ENCODE measurements at places on chromosomes 11 and 22.

DNA sequence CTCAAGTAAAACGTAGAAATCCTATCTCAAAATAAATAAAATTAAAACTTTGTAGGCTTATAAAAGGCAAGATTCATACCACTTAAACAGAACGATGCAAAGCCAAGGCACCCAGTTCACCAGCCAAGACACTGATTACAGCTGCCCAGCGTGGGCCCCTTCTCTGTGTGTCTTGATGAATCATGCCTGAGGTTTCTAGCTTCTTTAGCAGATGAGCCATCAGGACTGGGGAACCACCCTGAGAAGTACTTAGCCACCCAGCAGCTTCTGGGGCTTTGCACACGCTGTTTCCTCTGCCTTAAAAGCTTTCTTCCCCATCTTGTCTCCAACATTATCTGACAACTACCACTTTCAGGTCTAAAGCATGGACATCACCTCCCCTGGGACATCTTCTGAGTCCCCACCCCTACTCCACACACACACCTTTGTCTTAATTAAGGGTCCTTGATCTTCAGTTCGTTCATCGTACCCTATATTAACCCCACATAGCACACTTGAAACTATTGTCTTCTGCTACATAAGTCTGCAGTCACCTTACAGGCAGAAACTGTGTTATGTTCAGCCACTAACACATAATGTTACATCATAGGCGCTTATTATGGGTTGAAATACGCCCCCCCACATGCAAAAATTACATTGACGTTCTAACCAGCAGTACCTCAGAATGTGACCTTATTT is 8.7 kb upstream of the LAYN start:
- DNase-seq, result no peak

DNA sequence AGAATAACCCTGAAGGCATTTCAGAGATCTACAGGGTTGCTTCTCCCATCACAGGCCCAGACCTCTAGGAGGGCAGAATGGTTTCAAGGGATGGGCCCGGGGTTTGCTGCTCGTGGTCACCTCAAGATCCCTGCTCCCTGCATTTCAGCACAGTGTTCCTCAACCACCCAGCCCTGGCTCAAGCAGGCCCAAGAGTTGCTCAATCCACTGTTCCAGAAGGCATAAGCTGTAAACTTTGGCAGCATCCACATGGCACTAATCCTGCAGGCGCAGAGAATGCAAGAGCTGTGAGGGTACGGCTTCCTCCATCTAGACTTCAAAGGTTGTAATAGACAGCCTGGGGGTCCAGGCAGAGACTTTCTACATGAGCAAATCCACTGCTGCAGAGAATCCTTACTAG is 225.0 kb upstream of the UBASH3B start:
- no peak for DNase-seq

DNA sequence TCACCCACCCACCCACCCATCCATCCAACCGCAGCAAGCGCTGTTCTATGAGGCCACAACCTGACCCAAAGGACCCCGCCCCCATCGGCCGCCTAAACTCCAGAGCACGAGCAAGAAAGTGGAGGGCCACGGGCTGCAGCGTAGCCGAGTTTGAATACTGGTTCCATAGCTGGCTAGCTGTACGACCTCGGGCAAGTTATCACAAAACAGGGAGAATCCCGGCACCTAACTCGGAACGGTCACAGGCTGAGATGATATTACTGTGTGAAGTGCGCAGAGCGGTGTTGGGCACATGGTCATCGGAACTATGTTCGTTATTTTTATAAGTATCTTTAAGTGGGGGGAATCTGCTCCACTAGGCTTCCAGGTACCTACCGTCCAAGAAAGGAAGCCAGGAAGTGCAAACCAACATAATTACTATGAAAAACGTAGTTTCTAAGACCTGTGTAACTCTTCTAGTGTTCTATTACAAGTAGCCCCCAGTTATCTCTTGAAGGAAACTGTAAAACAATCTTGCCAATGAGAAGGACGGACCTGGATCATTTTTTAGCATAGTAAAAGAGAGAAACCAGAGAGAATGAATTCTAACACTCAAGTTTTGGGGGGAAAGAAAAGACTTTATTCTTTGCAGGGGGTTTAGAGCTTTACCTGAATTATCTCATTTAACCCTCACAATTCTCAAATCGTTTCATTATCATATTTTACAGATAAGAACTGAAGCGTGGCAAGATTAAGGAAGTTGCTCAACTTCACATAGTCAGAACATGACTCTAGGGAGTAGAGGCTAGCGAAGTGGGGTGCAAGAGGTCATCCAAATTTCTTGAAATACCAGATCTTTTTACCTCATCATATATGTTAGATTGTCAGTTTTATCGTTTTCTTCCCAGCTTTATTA is 663 bp upstream of the BUD13 start:
- no peak for DNase-seq

- no peak for DNase-seq
Observed at GRCh38 chr11:13302420-13302958, 24.9 kb downstream of the BMAL1 start.

DNA sequence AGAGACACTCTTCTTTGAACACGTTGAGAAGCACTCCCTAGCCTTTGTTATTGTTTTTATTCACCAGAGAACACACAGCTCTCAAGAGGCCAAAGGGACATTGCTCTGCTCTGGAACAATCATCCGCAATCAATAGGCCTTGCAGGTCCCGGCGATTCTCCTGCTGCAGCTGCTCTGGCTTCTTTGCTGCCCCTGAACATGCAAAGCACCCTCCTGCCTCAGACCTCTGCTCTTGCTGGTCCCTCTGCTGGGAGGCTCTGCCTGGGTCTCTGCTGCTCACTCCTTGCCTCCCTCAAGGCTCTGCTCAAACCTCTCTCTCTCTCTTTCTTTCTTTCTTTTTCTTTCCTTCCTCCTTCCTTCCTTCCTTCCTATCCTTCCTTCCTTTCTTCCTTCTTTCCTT is 232.7 kb downstream of the DSCAML1 start:
- DNase-seq, result no peak

- DNase-seq, result no peak
Observed at GRCh38 chr11:122832721-122833470, 5.4 kb upstream of the CRTAM start.

DNA sequence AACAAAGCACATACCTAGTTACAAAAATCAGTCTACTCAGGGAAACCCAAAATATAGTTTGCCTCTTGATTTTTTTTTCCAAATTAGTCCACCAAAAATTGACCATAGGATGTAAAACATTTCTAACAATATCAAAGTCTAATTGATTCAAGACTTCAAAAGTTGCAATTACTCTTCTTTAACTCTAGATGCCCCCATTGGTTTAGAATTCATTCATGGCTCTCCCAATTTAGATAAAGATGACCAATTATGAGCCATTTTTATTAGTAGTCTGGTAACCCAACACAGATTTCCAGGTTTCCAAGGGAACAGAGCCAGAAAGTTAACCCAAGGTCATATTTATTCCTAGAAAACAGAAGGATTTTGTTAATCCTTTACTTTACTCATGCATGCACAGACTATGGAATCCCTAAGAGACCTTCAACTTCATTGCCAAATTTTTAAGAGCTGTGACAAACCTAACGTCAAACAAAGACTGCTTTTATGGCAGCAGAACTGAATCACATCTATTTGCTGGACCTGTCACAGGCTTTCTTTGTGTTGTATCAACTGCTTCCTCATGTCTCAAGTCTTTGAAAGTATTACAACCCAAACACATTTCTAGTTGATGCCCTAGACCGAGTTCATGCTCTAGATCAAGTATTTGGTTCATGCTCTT is 55.3 kb downstream of the C22orf42 start:
- no peak for DNase-seq

DNA sequence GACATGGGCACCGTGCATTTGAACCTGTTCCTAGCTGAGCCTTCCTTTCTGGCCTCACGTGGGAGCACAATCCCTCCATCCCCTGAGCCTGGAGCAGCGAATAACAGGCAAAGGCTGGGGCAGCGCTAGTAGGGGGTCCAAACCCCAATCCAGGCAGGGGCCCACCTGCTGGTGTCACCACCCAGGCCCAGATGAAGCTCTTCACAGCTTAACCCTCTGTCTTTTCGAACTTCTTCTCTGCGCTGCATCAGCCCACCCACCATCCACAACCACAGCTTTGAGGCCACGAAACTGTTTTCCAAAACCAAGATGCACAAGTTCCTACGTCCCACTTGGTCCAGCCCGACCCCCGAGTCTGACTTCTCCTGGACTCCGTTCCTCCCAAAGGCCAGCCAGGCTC is 11.5 kb downstream of the KCNC1 start:
- DNase-seq, result no peak

DNA sequence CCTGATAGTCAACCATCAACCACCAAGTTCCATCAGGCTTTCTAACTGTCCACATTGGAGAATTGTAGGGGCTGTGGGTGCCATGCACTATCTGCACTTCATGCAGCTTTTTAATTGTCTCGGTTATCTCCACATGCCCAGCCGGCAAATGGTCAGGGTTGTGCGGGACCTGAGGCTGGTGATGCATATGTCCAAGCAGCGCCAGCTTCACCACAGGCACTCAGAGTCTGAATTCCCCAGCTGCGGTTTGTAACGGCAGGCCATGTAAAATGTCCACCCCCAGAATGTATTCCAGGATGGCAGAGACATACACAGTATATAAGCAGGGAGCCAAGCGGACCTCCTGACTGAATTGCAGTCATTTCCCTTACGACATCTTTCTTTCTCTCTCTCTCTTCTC is 435.6 kb downstream of the DYNC2H1 start:
- no peak for DNase-seq
